ENCODE measurements at places on chromosomes 2 and 18.

GRCh38 chr2:82198809-82199492 lies 1894.4 kb upstream of the LRRTM1 start:
- no peak for DNase-seq

GRCh38 chr18:68340606-68341005 lies 374.3 kb downstream of the TMX3 start:
- no peak for DNase-seq

- DNase-seq = no peak
Observed at GRCh38 chr2:38973266-38973665, 83.6 kb downstream of the ARHGEF33 start.

DNA sequence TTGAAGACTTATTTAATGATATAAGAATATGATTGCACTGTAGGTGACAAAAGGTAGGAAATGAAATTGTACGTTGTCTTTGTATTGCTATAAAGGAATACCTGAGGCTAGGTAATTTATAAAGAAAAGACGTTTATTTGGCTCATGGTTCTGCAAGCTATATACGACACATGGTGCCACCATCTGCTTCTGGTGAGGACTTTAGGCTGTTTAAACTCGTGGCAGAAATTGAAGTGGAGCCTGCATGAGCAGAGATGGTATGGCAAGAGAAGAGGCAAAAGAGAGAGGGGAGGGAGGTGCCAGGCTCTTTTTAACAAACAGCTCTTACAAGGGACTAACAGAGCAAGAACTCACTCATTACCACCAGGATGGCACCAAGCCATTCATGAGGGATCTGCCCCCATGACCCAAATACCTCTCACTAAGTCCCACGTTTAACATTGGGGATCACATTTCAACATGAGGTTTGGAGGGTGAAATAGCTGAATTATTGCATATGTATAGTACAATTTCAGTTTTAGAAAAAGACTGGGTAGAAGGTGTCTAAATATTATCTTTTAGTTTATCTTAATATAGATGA lies 86.8 kb downstream of the GULP1 start:
- no peak for DNase-seq

GRCh38 chr2:197211881-197212342 lies 98.7 kb downstream of the ANKRD44 start:
- DNase-seq = no peak

DNA sequence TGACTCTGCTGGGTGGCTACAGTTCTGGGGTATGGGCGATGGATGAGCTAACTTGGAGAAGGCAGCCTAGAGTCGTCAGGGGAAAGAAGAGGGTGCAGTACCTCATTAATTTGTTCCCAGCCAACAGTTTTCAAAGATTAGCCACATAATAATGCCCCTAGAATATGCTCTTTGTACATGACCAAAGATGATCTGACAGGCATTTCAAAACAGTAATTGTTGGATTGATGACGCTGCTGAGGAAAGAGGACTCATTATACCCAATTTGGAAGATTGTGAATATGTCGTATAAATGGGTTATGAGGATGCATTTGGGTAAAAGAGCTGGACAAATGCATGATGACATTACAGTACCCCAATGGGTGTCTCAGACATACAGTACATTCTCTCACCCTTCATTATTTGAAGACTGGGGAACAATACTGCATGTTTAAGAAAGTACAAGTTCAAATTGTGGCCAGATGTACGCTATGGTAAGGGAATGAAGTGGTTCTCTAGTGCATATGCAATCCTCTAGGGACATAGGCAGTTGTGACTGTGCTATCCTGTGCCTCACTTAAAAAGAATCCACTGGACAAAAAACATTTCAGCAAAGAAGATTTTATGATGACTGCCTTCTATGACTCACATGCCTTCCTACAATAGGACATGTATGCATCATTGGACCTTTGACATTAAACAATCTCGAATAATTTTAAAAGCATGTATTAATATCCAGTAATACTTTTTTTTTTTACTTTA lies 233.2 kb downstream of the CNTNAP5 start:
- no peak for DNase-seq

- no peak for DNase-seq
Observed at GRCh38 chr2:79666430-79666829, 153.6 kb downstream of the CTNNA2 start.

DNA sequence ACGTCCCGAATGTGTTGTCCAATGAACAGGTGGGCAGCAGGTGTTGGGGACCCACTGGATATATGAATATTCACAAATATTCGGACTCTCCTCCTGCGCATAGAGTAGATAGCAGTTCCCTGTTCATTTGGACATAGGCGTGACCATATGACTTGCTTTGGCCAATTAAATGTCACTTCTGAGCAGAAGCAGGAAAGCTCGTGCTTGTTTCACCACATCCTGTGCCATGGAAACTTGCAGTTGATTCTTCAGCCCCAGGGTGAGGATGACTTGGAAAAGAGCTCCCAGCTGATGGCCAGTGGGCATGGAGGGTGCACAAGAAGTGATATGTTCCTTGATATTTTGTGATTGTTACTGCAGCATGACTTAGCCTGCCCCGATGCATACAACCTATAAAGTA lies 52.6 kb downstream of the PTPRM start:
- no peak for DNase-seq

DNA sequence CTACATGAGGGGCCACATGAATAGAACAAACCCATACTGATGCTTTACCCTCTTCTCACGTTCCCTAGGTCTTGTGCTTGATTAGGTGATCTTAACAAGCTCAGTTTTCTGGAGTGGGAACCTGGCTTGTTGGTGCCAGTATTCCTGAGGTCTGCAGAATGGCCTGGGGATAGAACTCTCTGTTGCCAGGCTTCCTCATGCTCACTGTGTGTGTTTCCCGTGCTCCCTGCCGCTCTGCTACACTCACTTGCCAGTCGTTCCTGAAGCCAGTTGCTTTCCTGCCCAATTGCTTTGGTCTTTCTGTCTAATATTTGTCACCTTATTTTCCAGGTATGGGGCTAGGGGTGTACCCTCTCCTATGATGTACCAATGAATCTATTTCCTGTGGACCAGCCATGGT lies 2111.5 kb upstream of the PIK3C3 start:
- no peak for DNase-seq

GRCh38 chr2:108620656-108621055 lies 86.4 kb downstream of the LIMS1 start:
- DNase-seq = no peak

GRCh38 chr2:160039166-160039903 lies 23.1 kb downstream of the PLA2R1 start:
- peak; percentile 66 for DNase-seq

GRCh38 chr2:194867328-194867727 lies 789.7 kb upstream of the SLC39A10 start:
- DNase-seq = peak; percentile 25

DNA sequence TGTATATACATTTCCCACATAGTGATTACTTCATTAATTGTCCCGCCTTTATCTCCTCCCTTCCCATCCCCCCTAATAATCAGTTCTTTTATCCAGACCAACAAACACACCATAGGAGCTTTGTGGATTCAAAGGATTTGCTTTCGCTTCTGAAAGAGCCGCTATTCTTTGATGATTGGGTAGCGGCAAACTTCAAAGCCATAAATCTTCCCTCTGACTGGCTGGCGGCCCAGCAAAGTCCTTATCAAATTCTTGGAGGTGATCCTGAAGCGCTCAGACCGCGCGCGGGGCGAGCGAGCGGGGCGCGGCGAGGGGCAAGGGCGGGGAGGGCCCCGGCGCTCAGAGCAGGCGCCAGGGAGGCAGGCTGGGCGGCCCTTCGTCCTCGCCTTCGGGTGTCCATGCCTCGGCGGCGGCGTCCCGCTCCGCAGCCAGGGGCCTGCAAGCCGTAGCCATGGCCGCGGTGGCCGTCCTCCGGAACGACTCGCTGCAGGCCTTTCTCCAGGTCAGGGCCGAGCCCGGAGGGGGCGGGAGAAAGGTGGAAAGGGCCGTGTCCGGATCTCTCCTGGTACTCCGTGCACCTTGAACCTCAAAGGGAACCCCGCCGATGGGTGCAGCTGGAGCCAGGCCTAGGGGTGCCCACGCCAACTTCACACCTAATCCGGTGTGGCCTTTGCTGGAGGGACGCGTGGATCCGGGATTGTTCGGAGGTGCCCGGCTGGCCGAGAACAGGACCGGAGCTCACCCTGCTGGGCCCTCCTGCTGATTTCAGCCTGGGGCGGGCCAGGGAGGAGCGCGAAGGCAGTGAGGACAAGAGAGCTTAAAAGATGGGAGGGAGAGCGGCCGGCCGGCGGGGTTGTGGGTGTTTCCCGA lies at the start of gene SP5:
SP5 (plus strand) TSS at position 276 of the 870 bp plus-strand sequence; CDS start at position 452, 176 bp downstream.
- peak; percentile 29 for DNase-seq

GRCh38 chr2:76312236-76312635 lies 601.5 kb upstream of the GCFC2 start:
- DNase-seq = no peak

DNA sequence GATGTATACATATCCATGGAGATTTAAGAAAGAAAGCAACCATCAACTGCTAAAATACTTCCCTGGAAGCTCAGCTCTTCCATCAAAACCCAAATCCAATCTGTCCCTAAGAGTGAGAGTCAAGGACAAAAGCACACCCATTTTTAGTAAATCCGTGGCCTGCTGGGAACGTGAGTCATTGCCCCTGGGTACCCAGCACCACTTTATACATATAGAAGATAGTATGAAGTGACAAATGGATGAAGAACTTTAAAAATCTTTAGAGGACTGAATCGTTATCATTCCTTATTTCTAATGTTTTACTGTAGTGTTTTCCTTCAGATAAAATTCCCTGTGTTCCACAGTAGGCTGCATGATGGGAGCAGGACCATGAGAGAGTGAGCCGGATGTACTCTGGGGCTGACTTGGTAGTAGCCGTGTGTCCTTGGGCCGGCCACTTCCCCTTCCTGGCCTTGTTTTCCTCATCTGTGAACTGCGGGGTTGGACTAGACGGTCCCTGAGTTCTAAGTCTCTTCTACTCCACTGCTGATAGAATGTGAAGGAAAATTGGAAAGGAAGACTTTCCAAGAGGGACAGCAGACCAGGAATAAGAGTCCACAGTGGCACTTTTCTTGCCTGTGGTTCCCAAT lies 28.5 kb upstream of the CEP68 start:
- no peak for DNase-seq

DNA sequence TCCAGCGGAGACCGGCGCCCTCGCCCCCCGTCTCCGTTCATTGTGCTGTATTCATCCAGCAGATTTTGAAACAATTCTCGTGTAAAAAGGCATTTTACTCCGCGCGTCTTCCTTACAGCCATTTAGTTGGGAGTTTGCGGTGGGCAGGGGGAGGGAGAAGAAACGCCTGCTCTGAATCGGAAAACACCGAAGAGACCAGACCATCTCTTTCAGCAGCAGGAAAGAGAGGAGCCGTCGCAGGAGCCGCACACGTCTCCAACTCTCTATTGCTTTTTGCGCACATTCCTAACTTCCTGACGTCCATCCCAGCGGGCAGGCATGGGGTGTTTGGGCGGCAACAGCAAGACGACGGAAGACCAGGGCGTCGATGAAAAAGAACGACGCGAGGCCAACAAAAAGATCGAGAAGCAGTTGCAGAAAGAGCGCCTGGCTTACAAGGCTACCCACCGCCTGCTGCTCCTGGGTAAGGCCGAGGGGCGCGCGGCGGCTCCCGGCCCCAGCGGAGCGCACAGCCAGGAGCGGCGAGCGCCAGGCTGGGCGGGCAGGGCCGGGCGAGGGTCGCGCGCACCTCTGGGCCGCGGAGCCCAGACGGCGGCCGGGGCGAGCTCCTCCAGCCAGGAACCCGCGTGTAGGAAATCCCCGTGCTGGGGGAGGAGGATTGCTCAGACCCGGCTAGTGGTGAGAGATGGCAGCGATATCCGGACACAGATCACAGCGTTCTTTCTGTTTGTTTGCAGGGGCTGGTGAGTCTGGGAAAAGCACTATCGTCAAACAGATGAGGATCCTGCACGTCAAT lies 63.2 kb downstream of the GNAL start:
- no peak for DNase-seq

GRCh38 chr2:173555833-173556232 lies 201.2 kb downstream of the CDCA7 start:
- peak; percentile 27 for DNase-seq

DNA sequence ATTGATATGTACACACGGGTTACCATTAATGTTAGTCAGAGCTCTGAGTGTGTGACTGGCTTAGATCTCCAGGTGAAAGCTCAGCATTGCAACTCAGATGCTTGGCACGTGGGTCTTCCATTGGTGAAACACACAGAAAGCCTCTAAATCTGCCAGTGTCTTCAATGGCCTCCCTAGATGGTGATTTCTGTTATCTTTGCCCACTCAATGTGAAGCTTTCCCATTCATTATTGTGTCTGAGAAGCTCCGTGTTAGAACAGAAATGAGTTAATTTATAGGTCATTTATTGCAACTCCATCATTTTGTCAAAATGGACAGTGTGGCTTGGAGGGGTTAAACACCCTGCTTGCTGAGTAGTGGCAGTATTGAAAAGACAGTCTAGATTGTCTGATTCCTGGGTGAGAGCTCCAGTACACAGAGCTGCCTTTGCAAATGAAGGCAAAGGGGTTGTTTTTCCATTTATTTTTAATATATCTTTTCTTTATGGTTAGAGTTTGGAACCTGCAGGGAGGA lies 64.7 kb upstream of the GCFC2 start:
- DNase-seq = no peak

DNA sequence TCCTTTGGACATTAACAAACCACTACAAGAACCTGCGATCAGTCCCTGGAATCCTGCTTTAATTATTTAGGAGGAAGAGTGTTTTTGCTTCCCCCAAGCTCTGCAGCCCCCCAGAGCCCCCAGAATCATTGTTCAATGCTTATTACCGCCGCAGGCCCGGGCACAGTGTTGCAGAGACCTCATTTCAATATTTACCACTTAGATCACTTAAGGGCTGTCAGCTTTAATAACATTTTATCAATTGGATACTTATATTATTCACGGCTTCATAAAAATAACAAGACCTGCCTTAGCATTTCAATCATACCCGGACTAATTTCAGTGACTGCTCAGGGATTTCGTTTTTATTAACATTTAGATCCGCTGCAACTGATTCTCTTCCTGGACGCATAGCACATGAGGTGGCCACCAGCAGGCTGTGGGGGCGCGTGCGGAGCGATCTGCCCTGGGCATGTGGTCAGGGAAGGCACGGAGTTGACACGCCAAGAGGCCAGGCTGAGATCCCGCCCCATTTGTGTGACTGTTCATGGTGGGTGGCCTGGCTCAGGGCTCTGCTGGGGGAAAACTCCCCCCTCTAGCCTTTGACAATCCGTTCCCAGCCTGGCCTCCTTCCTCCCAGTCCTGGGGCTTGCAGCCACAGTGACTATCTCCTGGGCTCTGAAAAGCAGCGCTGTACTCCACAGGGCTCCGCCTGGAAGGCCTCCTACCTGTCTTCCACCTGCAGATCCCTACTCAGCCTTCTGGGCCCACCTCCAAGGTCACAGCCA lies 267.6 kb downstream of the SRBD1 start:
- no peak for DNase-seq

- no peak for DNase-seq
Observed at GRCh38 chr2:17752892-17753802, 463 bp downstream of the SMC6 start.

GRCh38 chr18:80176334-80177073 lies 67.4 kb downstream of the ADNP2 start:
- DNase-seq = peak; percentile 73

Measured in DMS153 (cell line).